Activated CD8-positive, alpha-beta memory T cell treated with anti-CD3 and anti-CD28 coated beads, Interleukin-2, amount 50 U/mL, for 4 hours (primary cell): ENCODE measurements at places on chromosomes 6 and 20.

DNA sequence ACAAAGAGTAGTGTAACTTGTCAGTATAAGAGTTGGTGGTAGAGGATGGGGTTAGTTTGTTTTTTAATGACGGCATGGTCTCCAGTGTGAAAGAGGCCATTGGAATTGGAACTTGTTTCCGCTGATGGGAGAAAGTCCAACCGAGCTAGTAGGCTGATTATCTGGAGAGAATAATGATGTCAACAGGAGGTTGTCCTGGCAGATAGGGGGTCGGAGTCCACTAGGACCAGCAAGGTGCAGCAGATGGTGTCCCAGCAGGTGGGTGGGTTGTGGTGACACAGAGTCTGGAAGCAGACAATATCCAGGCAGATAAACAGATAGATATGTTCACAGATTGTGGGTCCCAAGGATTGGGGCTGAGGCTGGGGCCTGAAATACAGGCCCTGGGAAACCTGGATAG lies 35.1 kb downstream of the PKIB start:
- DNase-seq: no peak

- no peak for DNase-seq
These were observed 127.2 kb downstream of the PAX1 start for GRCh38 chr20:21832442-21833385.

DNA sequence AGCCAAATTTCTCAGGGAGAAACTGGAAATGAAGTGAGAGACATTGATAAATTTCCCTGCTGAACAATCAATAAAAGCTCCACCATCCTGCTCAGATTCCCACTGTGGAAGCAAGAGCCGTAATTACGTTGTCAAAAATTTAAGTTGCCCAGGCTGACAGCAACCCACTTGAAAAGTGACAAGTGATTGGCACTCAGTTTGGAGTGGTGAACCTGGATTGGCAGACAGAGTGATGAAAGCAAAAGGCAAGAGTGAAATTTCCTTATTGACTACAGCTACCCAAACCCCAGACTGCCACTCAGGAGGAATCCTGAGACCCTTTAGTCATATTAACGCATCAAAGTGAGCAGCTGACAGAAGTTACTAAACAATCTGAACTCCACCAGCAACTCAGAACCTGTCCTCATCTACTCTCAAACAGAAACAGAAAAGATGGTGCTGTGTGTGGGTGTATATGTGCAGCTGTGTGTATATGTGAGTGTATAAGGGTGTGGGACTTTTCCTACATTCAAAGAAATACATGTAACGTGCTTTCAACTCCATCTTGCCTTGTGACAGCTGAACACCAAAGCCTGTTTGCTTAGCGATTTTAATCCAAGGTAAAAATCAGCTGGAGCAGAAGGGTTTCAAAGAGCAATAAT lies 157.4 kb downstream of the PKHD1 start:
- DNase-seq: no peak

GRCh38 chr6:27812805-27813492 lies 99.2 kb downstream of the OR2B2 start:
- no peak for DNase-seq

DNA sequence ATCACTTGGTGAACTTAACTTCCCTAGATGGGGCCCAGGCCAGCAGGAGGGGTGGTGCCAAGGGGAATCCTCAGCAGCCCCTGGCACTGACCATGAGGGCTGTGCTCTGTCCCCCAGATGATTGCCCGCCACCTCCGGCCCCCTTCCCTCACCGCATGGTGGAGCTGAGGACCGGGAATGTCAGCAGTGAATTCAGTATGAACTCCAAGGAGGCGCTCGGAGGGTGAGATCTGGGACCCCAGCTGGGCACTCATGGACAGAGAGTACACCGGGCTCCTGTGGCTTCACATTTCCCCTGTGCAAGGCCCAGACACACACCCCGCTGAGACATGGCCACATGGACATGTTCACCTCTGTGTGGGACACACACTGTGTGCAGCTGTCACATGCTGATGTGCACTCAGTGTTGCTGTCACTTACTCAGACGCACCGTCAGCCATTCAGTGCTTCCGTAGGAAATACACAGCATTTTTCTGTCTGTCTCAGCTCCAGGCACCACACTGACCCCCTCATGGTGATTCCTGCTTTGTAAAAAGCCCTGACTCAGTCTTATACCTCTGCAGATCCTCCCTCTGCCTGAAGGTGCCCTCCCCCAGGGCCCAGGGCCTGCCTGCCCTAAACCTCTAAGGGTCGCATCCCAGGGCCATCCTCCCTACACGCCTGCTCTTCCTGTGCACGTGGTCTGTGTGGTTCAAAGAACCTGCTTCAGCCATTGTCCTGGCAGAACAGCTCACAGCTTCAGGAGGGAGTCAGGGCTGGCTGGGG lies 4.4 kb downstream of the MYLK2 start:
- DNase-seq: no peak

DNA sequence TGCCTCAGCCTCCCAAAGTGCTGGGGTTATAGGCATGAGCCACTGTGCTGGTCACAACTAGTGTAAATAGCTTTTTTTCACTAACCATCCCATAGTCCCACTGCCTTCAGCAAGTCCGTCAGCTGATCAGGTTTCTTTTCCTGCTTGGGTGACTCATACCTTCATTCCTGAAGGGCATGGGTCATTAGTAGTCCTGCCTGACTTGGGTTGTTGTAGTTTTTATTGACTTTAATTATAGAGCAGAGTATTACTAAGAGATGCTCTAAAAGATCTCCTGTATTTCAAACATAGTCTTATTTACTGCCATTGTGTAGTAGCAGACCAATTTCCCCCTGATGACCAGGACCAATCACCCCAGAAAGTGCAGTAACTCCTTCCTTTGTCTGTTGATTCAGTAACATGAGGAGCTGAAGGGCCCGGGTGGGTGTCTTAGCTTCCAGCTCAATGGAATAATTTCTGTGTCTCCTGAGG lies 25.8 kb downstream of the HLA-C start:
- no peak for DNase-seq

- no peak for DNase-seq
These were observed 127.0 kb downstream of the UST start for GRCh38 chr6:148873868-148874267.

GRCh38 chr6:122061855-122062254 lies 337.6 kb upstream of the HSF2 start:
- no peak for DNase-seq
